ENCODE measurements at places on chromosomes 13 and 19.
A peak's percentile ranks its signal among the peaks of the same experiment; 100 is the strongest.

- no peak for DNase-seq
Observed at GRCh38 chr13:38767506-38768265, 80.8 kb downstream of the FREM2 start.

DNA sequence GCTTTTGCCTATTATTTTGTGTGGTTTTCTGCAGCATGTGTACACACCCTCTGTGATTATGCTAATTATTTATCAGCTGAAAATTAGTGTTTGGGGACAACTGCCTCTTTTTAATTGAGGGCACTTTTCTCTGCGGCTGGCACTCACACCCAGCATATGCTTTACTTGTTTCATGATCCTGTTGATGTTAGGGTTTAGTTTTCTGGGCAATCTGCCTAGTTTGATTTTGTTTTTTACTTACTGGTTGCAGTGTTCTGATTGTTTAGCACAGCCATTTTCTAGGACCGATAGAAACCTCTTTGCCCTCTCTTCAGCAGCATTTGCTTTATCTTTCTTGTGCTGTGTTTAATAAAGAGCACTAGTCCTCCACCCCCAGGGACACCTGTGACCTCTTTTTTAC is 161.6 kb downstream of the PAN3 start:
- peak; percentile 50 for DNase-seq

GRCh38 chr13:84208246-84208910 is 326.1 kb upstream of the SLITRK1 start:
- DNase-seq: no peak

GRCh38 chr13:51599444-51600176 is 15.3 kb downstream of the WDFY2 start:
- no peak for DNase-seq

DNA sequence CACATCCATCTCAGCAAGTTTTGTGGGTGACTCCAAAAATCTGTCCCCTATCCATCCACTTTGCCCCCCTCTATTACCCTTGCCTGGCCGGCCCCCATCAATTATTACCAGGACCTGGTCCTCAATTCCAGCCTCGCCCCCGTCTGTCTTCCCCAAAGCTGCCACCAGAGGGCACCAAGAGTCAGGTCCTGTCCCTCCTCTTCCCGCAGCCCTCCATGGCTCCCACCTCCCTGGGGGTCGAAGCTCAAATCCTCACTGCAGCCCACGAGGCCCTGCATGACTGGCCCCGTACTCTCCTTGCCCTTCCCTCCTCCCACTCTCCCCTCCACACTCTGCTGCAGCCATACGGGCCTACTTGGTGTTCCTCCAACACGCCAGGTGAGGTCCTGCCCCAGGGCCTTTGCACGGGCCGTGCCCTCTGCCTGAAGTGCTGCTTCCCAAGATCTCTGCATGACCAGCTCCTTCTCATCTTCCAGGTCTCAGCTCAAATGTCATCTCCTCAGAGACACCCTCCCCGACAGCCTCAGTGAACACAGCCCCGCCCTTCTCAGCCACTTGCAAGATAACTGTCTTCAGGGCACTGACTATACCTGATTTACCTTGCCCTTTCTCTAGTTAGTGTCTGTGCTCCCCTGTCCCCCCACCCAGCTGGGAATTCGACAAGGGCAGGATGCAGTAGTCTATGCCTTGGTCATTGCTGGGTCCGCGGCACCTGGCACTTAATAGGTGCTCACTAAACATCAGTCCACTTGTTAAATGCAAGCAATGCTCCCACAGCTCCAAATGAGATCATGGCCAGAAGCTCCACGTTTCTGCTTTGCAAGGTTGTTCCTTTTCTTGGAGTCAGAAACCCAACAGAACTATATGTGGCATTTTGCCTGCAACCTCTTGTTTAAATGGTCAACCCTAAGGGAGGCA is 16.8 kb upstream of the SEMA6B start:
- no peak for DNase-seq

GRCh38 chr19:13154911-13155471 is 4.8 kb downstream of the IER2 start:
- DNase-seq: no peak

DNA sequence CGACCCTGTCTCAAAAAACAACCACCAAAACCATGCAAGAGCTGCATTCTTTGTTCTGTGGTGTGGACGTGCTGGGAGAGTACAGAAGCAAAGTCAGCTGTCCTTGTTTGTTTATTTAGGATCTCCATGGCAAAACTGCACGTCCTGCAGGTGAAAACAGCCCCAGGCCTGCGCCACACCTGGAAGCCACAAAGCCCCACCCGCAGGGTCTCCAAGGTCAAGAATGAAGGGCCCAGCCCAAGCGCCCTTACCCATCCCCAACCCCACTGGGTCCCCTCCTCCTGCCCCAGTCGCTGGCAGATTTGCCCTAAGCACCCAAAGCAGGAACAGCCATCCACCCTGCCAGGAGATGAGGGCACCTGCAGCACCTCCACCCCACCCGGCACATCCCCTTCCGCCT is 10.5 kb downstream of the MBD3 start:
- no peak for DNase-seq

GRCh38 chr13:35697186-35697730 is 220.8 kb upstream of the MAB21L1 start:
- DNase-seq: no peak

GRCh38 chr19:13846557-13847406 is 30.2 kb upstream of the NANOS3 start:
- peak; percentile 52 for DNase-seq

GRCh38 chr13:98500963-98501421 is 75.9 kb downstream of the STK24 start:
- no peak for DNase-seq

GRCh38 chr19:53094754-53095575 is 8.3 kb downstream of the ZNF160 start:
- no peak for DNase-seq

- DNase-seq: no peak
Observed at GRCh38 chr19:4206818-4207484, 22.4 kb upstream of the EBI3 start.

- DNase-seq: no peak
Observed at GRCh38 chr19:35642798-35643254, 1.3 kb downstream of the ETV2 start.

DNA sequence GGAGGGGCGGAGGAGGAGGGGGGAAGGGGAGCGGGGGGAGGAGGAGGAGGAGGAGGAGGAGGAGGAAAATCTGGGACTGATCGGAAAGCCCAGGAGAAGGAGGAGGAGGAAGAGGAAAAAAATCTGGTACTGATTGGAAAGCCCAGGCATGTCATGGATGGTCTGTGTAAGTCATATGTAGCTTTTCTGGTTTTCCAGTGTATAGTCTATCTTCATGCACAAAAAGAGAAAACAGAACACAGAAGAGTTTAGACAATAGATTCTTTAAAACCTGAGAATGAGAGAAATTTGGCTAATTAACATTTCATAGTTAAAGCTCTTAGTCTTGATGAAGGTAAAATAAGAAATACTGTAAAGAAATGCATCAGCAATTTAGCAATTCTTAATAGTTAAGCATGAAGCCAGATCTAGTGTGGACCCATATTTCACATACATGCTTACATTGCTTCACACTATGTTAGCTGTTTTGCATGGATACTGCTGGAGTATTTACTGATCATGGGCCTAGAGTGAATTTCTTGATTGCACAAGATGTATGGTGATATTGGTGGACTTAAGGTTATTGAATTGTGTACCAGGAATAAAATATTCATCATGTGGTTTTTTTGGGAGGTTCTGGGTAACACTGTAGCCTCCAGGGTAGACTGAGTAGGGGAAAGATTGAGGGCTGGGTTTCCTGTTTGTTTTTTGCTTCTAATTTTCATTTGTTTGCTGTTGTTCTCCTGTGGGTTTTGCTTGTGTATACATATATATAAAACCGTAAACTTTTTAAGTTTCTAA is 41.4 kb downstream of the SUCLA2 start:
- no peak for DNase-seq

- no peak for DNase-seq
Observed at GRCh38 chr19:13425151-13425550, 81.1 kb downstream of the CACNA1A start.

DNA sequence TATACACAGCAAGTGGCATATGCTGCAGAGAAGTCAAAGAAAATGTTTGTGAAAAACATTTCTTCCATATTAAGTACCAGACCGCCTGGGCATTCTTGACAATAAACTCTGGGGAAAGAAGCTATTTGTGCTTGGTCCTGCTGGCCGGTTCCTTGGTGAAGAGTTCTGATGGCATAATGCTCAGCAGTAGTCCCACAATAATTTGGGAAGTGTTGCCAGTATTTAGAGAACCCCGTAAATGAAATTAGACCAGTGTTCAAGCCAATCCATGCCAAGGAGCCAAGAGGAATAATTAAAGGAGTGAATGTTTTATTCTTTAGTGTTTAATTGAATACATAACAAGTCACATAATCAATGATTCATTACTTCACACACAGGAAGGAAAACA is 6.3 kb downstream of the KCTD12 start:
- DNase-seq: no peak

- DNase-seq: peak; percentile 25
Observed at GRCh38 chr13:101289764-101290163, 126.5 kb downstream of the NALCN start.

DNA sequence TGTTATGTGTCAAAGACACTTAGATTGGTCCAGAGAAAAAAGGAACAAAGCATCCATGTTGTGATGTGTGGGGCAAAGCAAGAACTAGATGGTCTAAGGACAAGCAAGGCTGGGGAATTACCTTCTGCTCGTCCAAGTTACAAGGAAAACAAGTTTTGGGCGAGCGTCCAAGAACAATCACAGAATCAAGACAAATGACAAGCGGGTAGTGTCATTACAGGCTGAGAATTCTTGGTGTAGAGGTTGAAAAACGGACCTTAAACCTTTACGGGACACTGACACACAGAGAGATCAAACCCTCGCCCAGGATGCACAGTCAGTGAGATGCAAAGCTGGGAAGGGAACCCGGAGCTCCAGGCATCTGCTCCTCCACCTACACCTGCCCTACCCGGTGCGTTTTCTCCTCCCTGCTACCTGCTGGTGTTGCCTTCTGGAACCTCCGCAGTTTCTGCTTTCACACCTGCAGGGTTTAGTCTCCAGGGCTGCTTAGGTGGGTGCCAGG is 515 bp upstream of the ZNF324B start:
- DNase-seq: no peak

- DNase-seq: no peak
Observed at GRCh38 chr13:29355029-29355428, 240.5 kb downstream of the SLC7A1 start.

Measured in NCI-H1694 (cell line).